Mesendoderm (in vitro differentiated cells): ENCODE measurements at places on chromosomes 12 and 14.

GRCh38 chr14:102798926-102799325, 21.7 kb downstream of the TRAF3 start:
- no peak for DNase-seq

GRCh38 chr12:99915251-99916082, 69.3 kb downstream of the ANKS1B start:
- DNase-seq = no peak

GRCh38 chr12:114291389-114292060, 114.4 kb downstream of the TBX5 start:
- no peak for DNase-seq

- DNase-seq = no peak
These were observed 75.7 kb upstream of the PPM1H start for GRCh38 chr12:63010698-63011097.

DNA sequence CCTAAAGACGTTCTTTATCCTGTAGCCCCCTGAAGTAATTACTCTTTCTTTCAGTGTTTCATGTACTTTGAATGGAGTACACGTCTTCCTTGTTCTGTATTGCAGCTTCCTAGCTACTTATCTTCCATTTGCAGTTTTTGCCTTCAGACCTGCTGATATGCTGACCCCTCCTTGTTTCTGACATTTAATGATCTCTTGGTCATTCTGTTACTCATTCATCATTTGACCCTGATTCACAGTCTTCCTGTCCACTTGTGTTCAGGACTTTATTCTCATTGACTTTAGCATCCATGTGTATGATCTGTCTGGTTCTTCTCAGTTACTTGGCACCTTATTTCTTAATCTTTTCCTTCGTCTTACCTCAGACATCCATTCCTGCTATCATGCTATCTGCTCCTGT, 22.2 kb downstream of the CPSF2 start:
- no peak for DNase-seq

GRCh38 chr12:113133036-113133435, 2.5 kb downstream of the RASAL1 start:
- DNase-seq = no peak

- DNase-seq = peak; percentile 57
These were observed 92.9 kb downstream of the PAWR start for GRCh38 chr12:79597910-79598309.

DNA sequence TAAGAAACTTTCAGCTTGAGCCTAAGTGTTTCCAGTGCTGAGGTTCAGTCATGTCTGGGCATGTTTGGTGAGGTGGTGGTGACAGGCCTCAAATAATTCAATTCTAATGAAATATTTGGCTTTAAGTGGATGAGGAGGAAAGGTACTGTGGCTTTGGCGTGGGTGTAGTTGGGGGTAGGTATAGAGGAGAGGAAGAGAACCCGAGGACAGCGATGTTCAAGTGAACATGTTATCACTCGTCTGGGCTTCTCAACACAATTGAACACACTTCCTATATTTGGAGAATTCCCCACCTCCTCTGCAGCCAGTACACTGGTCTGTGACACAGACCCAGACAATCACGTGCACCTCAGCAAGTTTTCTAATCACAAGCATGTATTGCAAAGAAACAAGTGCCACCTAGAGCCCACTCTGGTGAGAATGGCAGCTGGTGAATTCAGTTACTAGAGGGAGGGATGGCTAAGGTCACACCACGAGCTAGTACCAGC, 53.0 kb downstream of the IFNG-AS1 start:
- peak; percentile 39 for DNase-seq

DNA sequence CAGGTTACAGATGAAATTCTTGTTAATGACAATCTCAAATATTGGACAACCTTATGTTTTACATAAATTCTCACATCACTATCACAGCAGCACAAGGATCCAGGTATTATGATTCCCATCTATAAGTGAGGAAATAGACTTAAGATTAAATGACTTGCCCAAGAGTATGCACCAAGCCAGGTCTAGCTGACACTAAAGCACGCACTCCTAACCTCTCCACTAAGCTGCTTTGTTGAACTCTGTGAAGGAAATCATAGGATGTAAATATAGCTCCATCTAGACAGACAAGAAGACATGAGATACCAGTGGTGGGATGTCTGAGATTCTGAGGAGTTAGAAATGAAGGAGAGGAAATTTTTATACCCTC, 87.9 kb downstream of the PHLDA1 start:
- no peak for DNase-seq

GRCh38 chr14:64620910-64621309, 71.1 kb downstream of the PPP1R36 start:
- DNase-seq = no peak

DNA sequence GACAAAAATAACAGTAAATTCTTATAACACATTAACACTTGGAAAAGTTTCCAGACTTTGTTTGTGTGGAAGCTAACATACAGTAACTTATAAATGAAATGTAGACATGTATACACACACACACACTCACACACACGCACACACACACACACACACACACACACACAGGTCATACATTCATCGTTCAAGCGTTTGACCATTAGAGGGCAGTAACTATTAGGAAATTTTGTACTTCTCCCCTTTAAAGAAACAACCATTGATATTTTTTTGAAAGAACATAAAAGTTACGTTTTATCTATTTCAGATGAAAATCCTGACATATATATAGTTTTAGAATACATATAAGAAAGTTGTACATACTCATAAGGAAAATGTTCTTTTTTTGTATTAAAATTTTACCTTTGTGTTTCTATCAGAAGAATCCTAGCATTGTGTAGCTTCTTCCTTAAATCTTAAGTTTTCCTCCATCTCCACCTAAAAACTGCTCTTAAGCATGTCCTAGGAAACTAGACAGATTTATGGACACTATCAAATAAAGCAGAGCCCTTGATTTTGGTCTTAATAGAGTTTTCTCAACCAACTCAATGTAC, 29.0 kb downstream of the PTPRQ start:
- peak; percentile 67 for DNase-seq

DNA sequence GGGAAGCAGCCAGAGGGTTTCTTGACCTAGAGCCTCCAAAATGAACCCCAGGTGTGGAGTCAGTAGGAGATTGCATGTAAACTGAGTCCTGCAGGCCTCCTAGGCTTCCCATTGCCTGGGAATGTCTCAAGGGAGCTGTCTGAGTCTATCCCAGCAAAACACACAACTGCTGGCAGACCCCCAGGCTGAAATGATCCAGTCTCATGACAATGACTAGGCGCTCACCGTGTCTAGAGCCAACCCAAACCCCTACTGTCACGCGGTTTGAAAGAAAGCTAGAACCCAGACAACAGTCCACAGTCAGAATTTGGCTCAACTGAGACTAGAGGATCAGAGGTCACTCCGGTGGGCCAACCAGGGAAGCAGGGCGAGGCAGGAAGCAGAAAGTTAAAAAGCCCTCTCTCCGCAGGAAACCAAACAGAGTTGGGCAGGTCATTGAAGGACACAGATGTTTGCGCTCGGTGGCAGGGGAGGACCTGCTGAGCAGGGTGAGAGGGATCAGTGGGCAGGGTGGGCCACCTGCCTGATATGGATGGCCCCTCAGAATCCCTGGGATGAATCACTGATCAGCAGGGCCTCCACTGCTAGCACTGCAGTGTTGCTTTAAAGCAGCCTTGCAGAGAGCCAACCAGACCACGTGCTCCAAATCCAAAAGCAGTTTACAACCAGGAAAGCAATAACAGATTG, 23.8 kb downstream of the ACTN1 start:
- DNase-seq = no peak

DNA sequence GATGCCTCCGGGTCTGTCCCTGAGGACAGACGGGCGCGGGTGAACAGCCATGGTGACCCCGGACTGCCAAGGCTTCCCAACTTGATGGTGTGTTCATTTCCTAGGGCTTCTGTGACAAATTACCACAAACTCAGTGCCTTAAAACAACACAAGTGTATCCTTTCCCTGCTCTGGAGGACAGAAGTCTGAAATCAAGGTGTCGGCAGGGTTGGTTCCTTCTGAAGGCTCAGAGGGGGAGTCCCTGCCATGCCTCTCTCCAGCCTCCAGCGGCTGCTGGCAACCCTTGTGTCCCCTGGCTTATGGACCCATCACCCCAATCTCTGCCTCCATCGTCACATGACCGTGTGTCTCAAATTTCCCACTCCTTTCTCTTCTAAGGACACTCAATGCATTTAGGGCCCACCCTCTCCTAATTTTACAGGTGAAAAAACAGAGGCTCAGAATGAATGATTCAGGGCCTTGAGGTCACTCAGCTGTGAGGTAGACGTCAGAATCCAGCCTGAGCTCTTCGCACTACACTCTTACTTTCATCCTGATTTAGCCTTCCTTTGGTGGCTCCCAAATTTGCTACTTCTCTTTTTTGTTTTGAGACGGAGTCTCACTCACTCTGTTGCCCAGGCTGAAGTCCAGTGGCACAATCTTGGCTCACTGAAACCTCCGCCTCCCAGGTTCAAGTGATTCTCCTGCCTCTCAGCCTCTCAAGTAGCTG, 45.4 kb downstream of the VCPKMT start:
- DNase-seq = no peak

- DNase-seq = no peak
These were observed 83.5 kb downstream of the SLC25A47 start for GRCh38 chr14:100406505-100407131.

- DNase-seq = no peak
These were observed 25.9 kb downstream of the SUDS3 start for GRCh38 chr12:118402251-118402650.

GRCh38 chr14:101997429-101998336, 33.3 kb downstream of the DYNC1H1 start:
- peak; percentile 27 for DNase-seq

GRCh38 chr14:99524804-99525698, 43.8 kb downstream of the CCNK start:
- DNase-seq = peak; percentile 72

- DNase-seq = no peak
These were observed 1221.4 kb downstream of the VRK1 start for GRCh38 chr14:98018628-98019027.

GRCh38 chr14:23915559-23915958, 38.0 kb upstream of the DHRS4 start:
- DNase-seq = no peak

DNA sequence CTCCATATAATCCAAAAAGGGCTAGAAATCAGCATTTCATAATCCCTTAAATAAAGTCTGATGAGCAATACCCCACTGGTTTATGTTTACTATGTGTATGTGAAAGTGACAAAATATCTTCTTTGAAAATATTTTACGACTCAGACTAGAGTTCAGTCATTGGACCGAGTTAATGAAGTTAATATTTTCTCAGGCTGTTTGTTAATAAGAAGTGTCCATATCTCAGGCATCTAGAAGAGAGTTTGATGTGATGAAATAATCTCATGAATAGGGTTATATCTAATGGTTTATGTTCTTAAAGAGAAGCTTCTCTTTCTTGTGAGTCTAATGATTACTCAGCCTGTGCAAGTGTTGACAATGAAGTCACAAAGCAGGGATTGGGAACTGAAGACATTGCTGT, 51.8 kb downstream of the WIF1 start:
- DNase-seq = no peak

- DNase-seq = no peak
These were observed 25.1 kb upstream of the ATP2B1 start for GRCh38 chr12:89733579-89734201.

DNA sequence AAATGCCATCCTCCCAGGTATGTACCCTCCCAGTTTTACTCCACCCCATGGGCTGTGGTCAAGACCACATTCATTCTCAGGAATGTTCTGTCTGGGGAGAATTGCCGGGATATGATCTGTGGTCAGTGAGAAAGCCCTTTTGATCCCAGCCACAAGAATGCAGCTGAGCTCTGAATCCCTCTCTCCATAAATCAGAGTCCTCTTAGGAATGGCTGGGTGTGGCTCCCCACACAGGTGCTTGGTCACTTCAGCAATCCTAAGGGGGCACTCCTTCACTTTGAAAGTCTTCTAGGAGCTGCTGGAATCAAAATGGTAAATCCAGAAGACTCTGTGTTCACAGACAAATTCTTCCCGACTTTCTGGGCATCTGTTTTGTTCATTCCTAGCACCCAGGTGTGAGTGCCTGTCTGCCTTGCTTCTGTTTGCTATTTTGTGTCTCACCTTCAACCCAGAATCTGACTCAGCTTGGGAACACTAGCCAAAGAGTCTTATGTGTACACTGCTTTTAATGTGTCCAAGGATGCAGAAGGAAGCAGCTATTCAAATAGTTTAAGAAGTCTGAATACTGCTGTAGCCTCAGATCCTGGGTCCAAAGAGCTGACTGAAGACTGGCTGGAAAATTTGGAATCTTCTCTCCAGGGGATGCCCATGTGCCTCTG, 144.6 kb upstream of the CDKN3 start:
- DNase-seq = peak; percentile 41

- no peak for DNase-seq
These were observed 200.7 kb downstream of the SLC2A13 start for GRCh38 chr12:39905152-39905551.

DNA sequence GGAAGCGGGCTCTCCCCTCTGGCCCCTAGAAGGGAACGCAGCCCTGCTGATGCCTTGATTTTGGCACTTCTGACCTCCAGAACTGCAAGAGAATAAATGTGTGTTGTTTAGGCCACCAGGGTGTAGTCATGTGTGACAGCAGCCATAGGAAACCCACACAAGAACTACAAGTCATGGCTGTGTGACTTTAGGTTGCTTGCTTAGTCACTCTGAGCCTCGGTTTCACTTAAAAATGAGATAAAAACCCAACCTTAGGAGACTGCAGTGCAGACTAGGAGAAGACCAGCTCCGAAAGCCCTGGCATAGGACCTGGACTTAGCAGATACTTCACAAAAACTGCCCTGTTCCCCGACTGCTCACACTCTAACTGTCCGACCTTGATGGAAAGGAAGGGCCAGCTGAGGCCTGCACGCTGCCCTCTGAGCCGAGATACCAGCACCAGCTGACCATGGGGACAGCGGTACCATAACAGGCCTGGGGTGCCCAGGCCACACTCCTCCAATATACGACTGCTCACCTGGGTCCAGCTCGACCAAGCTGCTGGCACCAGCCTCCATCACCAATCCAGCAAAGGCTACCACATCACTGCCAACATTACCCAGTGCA, 53.5 kb downstream of the CCDC85C start:
- DNase-seq = no peak

DNA sequence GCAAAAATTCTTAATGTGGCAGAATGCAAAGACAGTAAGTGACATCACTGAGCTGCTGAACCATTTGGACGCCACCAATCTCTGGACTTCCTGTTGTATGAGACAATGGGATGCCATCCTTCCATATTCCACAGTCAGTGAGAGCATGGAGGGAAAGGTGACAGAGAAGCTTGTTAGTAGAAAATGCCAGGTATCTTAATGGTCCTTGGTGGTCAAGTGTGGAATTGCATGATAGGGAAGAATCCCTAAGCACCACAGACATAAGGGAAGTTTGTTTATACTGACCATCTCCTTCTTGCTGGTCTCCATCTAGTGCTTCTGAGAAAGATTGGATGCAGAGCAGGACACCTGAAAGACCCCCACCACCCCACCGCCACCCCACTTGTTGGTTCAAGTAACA, 1410.0 kb upstream of the TMEM132C start:
- peak; percentile 40 for DNase-seq

GRCh38 chr14:38201137-38201828, 6.4 kb upstream of the SSTR1 start:
- DNase-seq = no peak

- no peak for DNase-seq
These were observed 33.1 kb downstream of the CD9 start for GRCh38 chr12:6233121-6233971.

GRCh38 chr12:1530592-1531152, 63.7 kb downstream of the FBXL14 start:
- DNase-seq = no peak

- DNase-seq = peak; percentile 80
These were observed 2.9 kb downstream of the MYL2 start for GRCh38 chr12:110917467-110917866.

GRCh38 chr14:68862954-68863594, 70.2 kb upstream of the ZFP36L1 start:
- peak; percentile 94 for DNase-seq
